ENCODE measurements at places on chromosomes 2 and 18. TPM values are rescaled to one million over a fixed set of nuclear protein-coding genes. Genes with fewer than 3 reads are reported as not detected.

DNA sequence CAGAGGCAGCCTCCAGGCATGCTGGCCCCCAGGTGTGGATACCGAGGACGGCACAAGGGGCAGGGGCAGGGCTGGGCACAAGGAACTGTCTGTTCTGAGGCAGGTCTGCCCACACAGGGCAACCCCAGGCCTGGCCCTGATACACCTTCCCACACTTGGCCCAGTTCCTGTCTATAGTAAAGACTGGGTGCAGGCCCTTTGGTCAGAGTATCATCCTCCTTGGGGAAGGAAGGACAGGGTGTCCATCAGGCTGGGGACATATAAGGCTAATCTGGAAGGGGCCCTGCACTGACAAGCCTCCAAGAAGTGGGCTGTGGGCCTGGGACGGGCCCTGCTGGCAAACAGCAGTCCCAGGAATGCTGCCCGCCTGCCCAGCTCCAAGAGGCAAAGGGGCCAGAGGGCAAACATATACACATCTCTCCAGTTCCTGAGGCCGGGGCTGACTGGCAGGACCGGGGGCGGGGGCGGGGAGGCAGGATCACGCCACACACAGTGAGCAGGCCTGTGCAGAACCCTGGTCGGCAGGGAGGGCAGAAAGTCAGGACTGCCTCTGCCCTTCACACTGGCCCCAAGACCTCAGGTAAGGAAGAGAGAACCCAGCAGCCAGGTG lies 18.9 kb downstream of the SDC1 start:
- DNase-seq: no peak
- no peaks in the 10 kb centered on the region for H3K36me3 ChIP-seq
- no peaks in the 10 kb centered on the region for H3K27me3 ChIP-seq
- H3K27ac ChIP-seq: no peak overlapping the region
- H3K4me3 ChIP-seq: no peak overlapping the region

The PRKRA gene
- total RNA-seq: 75.2 TPM

- no peak for DNase-seq
- no peaks in the 10 kb centered on the region for H3K36me3 ChIP-seq
- H3K27ac ChIP-seq: peak overlapping the region; percentile 20
- no peak overlapping the region for H3K4me3 ChIP-seq
- no peaks in the 10 kb centered on the region for H3K27me3 ChIP-seq
Measured at GRCh38 chr2:33022989-33023727, 76.4 kb downstream of the LTBP1 start.

- H3K27ac ChIP-seq: peak overlapping the region; percentile 22
- H3K36me3 ChIP-seq: no peaks in the 10 kb centered on the region
- no peaks in the 10 kb centered on the region for H3K27me3 ChIP-seq
- peaks cover 29% of the 10 kb centered on the region for H3K4me1 ChIP-seq
- peak; percentile 89 for DNase-seq
- peak overlapping the region; percentile 15 for H3K4me3 ChIP-seq
Measured at GRCh38 chr2:201233192-201233811, 27.0 kb upstream of the CASP8 start.

GRCh38 chr2:172072303-172072702 lies 13.0 kb upstream of the DLX1 start:
- H3K36me3 ChIP-seq: no peaks in the 10 kb centered on the region
- no peak for DNase-seq
- H3K4me3 ChIP-seq: no peak overlapping the region
- H3K27ac ChIP-seq: no peak overlapping the region

The ERBB4 gene
- 0.17 TPM for total RNA-seq
